Effector memory CD4-positive, alpha-beta T cell (primary cell): ENCODE measurements at places on chromosomes 6 and 20.
A peak's percentile ranks its signal among the peaks of the same experiment; 100 is the strongest.

DNA sequence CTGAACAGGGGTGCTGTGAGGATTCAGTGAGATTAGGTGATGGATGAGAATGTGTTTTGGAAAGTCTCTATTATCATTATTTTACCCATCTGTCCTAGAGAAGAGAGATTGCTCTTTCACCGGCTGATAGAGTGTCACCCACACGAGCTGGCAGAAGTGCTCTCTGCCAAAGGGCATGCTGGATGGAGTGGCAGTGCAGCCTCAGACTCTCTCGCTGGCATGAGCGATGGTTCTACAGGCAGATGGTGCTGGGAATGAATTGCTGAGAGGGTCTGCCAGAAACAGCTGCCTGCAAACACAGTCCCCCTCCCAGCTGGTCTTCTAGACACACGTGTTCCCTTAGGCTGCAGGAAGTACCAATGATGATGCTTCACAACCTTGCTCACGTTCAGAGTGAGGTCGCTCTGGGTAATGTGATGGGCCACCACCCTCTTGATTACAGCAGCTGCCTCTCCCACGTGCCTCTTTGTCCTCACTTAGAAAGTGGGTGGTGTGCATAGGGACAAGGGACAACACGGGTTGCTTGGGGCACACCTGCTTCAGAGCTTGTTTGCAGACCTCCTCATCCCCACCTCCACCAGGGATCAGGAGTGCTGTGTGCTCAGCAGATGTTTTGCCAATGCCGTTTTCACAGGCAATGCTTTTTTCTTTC is 84.7 kb downstream of the FOXA2 start:
- no peak for DNase-seq

DNA sequence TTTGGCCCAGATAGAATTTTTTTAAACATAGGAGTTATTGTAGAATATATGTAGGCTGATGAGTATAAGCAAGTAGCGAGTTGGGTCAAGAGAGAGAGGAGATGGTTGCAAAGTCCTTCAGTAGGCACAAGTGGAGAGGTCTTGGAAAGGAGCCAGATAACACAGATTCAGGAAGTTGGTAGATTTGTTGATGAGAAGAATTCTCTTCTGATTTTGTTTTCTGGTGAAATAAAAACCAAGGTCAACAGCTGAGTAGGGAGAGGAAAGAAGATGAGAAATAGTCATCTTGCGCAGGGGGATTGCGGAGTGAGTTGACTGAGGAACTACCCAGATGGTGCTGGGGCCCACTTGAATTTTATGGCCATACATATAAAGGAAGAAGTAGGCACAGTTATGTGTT is 17.4 kb upstream of the CD83 start:
- DNase-seq, result no peak

- no peak for DNase-seq
Measured at GRCh38 chr20:16537025-16537665, 36.1 kb downstream of the KIF16B start.

- DNase-seq, result peak; percentile 43
Measured at GRCh38 chr6:43172104-43173007, 1.3 kb downstream of the SRF start.

DNA sequence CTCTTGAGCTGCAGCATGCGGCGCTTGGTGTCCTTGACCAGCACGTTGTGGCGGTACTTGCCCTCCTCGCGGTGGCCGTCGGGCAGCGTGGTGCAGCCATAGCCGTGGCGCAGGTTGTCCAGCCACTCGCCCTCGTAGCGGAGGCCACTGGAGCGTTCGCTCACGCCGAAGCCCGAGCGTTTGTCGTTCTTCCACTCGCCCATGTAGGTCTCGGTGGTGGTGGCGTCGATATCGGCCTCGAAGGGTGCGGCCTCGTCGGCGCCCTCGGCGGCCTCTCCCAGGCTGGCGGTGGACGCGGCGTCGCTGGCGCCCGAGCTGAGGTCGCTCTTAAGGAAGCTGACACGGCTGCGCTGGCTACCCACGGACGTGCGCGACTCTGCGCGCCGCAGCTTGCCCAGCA is 27.3 kb downstream of the JPH2 start:
- DNase-seq, result no peak

DNA sequence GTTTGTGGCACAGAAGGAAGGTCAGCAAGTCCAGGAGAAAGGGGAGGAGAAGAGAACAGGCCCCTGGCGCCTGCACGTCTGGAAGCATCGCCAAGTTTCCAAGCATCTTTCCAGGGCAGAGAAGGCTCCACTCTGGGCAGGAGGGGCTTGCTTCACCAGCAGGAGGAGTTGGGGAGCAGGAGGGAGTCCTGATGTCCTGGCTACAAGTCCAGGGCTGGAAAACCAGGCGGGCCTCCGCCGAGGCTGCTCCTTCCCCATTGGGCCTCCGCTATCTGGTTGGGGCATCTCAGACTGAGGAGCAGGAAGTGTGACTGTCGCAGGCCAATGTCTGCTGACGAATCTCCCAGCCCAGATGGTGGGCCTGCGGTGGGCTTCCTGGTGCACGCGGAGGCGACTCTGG is 421.9 kb downstream of the PREX1 start:
- DNase-seq, result no peak

DNA sequence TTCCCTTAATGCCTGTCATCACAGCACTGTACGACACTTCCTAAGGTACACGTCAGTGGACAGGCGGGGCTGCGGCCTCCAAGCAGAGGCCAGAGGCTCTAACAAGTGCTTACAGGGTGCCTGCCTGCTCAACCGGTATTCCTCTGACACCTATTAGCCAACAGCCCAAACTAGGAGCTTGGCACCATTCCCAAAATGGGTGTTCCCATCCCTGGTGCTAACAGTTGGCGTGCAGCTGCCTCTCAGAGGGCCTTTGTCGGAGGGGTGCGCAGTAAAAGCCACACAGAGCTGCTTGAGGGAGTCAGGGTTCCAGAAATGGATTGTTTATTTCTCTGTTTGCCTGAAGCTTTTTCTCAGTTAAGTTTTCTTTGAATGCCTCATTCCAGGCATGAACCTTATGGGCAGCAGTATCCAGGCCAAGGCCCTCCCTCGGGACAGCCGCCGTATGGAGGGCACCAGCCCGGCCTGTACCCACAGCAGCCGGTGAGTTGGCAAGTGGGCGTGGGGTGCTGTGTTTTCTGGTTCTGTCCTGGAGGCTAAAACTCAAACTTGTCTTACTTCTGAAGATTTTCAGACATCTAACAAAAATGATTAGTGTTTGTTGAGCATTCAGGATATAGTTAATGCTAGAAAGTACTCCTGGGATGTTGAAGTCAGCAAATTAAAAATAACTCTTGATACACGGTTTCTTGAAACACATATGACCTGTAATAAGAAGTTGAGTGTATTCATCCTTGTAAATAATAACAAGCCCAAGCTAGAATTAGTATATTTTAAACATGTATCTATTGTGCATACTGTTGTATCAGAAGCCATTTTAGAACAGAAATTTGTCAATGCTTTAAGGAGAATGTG is 124.7 kb downstream of the TMEM242 start:
- DNase-seq, result no peak

- no peak for DNase-seq
Measured at GRCh38 chr6:125821825-125822281, 31.1 kb downstream of the NCOA7 start.
